ENCODE measurements at places on chromosomes 6 and 20.

DNA sequence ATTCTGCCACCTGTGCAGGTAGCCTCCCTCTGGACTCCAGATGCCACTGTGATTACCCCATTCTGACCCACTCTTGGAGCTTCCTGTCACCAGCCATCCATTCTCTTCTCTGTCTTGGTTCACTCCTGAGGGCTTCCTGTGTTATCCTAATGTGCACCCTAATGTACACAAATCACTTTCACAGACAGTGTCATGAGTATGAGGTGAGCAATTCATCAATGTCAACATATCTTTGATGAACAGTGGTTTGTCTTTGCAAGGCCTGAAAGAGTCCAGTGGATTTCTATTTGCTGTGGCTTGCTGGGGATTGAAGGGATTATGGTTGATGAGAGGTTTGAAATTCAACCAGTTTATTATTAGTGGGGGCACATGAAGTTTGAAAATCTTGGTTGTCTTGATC, 63.8 kb upstream of the EEF1E1 start:
- DNase-seq, result no peak

DNA sequence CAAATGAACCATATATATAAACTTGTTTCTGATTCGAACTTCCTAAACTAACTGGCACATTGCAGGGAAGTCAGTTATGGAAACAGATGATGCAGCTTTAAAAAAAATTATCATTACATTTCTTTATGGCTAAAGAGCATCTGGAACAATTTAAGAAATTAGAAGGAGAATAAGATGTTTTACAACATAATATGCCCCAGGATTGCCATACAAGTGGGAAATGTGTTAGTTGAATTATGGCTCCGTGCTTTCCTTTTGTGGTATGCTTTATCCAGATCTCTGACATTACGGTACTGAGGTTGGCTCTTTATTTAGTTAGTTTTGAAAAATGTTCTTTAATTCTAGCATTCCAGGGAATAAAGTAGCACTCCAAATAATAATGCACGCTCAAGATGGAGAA, 343.0 kb upstream of the ZFP64 start:
- no peak for DNase-seq

DNA sequence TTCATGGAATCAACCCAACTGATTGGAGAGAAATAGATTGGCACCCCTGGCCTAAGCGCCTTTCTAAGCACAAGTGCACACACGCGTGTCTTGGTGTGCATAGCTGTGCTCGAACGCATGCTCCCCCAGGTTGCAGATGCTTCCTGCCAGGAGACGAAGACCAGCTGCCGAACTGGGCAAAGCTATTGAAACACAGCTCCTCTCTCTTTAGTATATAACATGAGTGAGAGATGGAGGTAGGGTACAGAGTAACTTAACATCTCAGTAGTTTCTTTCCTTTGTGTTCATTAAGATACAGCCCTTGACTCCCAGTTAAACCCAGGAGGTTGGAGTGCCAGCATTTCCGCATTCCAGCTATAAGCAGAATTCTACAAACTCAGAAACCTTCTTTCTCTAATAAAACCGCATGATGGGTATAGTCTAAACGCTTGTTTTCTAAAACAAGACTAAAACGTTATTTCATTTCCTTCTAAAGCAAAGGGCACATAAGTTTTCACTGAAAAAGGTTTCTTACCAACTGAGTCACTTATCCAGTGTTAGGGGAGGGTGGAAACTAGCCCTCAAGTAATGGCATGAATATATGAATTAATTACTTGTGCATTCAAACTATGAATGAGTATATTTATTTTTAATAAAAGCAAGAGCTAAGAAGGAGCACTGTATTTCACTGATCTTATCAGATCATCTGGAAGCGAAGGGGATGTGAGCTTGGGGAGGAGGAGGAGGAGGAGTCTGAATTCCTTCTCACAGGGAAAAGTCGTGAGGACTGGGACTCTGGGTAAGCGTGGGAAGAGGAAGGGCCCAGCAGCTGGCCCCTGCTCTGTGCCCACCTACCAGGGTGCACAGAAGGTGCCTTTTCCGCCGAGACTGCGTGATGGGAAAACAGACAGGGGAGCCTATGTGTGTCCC, 179.2 kb downstream of the TMEM242 start:
- no peak for DNase-seq

- DNase-seq, result no peak
Measured at GRCh38 chr20:3654326-3655130, 8.7 kb downstream of the GFRA4 start.

GRCh38 chr6:89386917-89387491, 25.1 kb downstream of the RRAGD start:
- no peak for DNase-seq

- DNase-seq, result peak; percentile 42
Measured at GRCh38 chr20:63979557-63980316, at the start of gene SAMD10. SAMD10 (minus strand) TSS chr20:63979642; CDS start chr20:63979467, 175 bp downstream.

DNA sequence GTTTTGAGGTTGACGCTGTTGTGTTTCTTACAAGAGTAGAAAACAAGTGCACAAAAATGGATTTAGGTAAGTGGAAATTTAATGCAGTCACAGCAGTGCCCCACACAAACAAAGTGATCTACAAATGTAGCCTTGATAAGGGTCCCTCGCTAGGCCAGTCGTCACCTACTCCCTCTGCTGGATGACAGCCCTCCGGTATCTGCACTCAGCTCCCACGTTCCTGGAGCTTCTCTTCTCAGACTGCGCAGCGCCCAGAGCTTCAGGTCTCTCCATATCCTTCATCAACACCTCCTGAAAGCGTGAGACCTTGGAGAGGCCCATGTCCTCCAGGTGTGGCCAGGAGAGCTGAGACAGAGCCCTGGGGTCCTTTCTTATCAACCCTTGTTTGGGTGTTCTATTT, 58.3 kb upstream of the MAP3K4 start:
- DNase-seq, result no peak

DNA sequence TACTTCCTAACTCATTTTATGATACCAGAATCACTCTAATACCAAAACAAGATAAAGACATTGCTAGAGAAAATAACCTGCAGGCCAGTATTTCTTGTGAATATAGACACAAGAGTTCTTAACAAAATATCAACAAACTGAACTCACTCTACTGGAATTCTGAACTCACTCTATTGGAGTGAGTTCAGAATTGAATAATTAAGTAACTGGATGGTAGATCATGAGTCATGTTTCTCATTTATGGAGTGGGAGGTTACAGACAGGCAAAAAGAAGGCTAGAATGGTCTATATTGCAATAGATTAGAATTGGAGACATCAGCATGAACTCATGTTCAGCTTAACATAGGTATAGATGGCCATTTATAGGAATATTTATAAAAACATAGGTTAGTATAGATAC, 26.6 kb upstream of the C6orf58 start:
- DNase-seq, result no peak

DNA sequence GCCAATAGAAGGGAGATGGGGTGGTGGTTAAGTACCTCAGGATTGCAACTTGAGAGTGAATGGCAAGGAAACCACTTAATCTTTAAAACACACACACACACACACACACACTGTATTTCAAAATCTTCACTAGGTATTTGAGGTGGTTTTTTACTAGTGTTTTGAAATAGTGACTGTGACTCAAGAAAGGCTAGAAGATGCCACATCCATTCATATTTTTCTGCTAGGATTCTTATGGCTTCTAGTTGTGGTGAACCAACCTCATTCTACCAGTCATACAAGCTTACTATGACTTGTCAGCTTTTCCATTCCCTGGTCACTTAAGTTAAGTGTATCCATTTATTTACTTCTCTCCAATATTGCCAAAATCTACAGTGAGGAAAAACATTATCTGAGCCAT, 519.4 kb upstream of the JAG1 start:
- no peak for DNase-seq

DNA sequence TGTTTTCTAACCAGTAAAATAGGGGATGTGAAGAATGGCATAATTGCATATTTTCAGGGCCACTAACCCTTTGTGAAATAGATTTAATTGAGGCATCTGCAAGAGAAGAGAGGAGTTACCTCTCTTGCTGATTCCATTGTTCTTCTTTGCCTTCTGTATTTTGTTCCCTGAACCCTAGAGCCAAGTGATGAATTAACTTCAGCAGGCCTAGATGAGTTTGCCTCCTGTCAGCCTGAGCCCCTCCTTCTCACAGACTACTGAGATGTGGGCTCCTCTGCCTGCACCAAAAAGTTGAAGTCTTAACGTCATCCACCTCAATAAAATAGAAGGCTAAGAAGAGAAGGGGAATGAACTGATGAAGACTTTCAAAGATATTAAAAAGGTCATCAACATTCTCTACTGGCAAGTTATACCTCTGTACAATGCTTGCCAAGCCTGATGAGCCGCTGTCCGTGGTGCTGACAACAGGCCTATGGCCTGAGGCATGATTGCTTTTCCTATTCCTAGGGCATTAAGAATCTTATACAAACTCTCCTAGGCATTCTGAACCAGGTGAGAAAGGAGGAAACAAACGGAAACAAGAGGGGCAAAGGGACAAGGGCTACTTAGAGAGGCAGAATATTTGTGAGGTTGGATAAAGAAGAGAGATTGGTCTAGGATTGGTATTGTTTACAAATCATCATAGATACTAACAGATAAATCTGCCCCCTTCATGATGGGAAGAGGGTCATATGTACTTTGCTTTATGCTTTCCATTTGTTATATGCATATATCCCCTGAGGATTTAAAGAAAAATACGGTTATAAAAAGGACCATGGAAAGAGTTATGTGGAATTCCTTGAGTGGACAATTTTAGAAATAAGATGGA, 46.8 kb downstream of the CD24 start:
- DNase-seq, result no peak

- DNase-seq, result no peak
Measured at GRCh38 chr20:56872620-56873458, 243.7 kb downstream of the TFAP2C start.

GRCh38 chr6:129843573-129843972, 17.5 kb downstream of the TMEM244 start:
- no peak for DNase-seq

DNA sequence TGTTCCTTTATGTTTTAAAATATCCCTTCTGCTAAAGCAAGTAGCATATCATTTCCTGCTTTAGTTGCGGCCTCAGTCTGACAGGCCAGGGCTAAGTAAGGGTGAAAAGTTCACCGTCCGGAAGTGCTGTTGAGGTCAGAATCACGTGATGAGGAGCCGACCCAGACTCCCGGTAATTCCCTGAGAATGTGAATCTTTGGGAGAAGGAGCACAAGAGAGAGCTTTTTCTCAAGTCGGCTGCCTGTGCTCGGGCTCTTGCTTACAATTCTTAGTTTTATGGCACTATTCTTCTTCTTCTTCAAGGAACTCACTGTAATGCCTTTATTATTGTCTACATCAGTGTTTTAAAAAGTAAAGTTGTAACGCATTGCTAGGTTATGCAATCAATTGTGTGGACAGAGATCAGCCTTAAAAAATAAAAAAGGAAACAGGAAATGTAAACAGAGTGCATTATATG, 309.3 kb downstream of the PRL start:
- DNase-seq, result no peak

GRCh38 chr6:44169886-44170570, 11.4 kb downstream of the CAPN11 start:
- DNase-seq, result no peak

DNA sequence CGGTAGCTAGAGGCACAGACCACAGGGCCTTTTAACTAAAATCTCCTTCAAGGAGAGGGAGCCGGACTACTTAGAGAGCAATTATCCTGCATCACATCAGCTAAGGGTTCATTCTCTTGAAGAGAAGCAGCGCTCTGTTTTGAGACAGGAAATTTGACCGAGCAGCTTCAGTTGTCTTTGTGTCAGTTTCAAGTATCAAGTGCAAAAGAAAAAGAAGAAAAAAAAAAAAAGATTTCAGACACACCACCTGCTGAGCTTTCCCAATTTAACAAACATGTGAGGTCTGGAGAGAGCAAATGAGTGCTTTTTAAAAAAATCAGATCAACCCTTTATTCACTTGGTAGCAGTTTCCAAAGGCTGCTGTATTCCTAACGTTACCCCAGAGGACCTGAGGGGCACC, 273.5 kb upstream of the POU3F2 start:
- no peak for DNase-seq

- no peak for DNase-seq
Measured at GRCh38 chr6:92415656-92416055, 1003.7 kb downstream of the EPHA7 start.

DNA sequence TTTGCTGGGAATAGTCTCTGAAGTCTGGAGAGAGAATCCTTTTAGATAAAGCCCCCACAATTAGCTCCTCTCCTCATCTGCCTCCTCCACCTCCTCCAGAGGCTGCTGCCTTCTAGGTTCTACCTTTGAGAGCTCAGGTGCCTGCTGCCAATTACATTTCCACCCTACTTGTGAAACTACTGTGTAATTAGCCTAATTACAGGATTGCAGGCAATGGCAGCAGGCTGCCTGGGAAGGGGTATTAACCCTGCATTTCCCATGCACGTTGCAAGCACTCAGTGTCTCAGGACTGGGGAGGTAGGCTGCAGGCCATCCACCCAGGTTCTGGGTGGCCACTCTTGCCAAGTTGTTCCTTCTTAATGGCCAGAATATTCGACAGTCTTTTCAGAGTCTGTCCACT, 215.6 kb upstream of the ZNF217 start:
- no peak for DNase-seq

GRCh38 chr20:52616629-52617028, 355.5 kb upstream of the TSHZ2 start:
- no peak for DNase-seq

Measured in activated gamma-delta T cell (primary cell).